ENCODE measurements at places on chromosomes 6 and 20.
A peak's percentile ranks its signal among the peaks of the same experiment; 100 is the strongest.

DNA sequence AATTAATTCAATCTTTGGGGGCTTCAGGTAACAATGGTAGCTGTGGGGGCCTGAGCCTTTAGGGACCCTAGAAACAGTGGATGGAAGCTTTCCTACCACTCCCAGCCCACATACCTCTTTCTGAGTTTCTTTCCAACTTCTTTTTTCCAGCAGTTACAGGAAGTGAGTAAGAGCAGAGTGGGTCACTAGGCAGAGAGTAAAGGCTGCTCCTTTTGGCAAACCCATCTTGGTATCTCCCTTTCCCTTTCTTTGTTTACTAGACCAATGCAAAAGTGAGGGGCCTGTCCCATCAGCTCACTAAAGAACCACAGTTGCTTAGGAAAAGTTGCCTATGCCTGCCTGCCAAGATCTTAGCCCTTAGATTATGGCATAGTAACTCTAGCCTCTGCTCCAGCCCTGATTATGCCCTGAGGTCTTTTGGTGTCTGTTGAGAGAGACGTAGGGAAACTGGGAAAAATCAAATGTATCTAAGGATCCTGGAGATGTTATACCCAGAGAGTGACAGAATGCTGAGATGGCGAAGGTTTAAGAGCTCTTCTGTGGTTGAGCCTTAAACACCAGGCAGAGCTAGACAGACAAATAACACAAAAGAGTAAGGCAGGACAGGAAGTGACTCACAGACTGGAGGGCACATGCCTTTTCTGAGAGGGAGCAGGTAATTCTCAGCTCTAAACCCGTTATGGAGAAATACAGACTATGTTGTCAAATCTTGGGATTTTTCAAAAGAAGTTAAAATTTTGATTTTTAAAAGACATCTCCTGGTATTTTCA lies 31.3 kb downstream of the TRMT6 start:
- DNase-seq = peak; percentile 18

DNA sequence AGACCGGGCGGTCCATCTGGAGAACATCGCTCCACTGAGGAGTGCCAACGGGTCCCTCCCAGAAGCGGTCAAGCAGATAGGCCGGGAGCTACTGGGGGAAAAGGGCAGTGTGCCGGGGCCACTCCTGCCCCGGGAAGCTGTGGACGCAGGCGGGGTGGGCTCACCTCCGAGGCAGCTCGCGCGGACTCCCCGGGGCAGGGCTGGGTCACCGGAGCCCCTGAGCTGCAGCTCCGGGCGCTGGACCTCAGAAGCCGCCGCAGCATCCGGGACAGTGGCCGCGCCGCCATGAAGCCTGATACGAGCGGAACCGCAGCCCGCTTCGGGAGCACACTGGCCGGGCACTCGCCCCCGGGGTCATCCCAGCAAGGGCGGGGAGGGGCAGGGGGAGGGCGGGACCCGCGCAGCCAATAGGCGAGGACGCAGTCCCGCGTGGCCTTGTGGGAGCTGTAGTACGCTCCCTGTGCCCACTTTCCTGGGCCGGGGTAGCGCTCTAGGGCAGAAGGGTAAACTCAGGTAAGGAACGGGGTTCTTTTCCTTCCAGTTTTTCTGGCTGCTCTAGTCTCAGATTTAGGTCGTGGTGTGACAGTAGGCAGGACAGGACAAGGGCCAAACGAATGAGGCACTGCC lies at the start of gene MOCS1:
Gene MOCS1, minus strand, starts transcription at position 332 of the 627 bp plus-strand sequence. Its CDS starts 45 bp downstream, at position 287.
- peak; percentile 50 for DNase-seq

- no peak for DNase-seq
Observed at GRCh38 chr6:109662192-109662591, 28.8 kb downstream of the AK9 start.

DNA sequence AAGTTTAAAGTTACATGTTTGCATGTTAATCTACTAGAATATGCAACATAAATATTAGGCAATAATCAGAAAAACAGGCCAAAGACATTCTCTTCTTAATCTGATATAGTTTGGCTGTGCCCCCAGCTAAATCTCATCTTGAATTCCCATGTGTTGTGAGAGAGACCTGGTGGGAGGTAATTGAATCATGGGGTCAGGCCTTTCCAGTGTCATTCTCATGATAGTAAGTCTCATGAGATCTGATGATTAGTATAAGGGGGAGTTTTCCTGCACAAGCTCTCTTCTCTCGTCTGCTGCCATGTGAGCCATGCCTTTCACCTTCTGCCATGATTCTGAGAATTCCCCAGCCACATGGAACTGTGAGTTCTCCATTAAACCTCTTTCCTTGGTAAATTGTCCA lies 1241.7 kb upstream of the ADGRB3 start:
- no peak for DNase-seq

- no peak for DNase-seq
Observed at GRCh38 chr20:50721881-50722281, 9.5 kb upstream of the PARD6B start.

DNA sequence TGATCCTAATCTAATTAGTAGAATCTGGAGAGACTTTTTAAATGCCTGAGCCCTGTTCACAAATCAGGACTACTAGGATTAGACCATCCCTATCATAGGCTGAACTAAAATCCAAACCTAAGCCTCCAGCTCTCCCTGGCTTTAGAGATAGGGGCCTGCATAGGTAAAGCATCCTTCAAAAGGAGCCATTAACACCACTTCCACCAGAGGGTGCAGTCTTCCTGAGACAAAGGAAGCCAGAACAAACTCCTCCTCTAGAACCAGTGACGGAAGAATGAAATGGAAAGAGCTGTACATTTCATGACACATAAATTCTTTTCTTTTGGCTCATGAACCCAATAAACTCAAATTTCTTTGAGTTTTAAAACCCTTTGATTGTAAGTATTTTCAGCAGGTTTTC lies 291.2 kb upstream of the ADGRB3 start:
- no peak for DNase-seq

GRCh38 chr20:24402188-24402587 lies 67.2 kb upstream of the SYNDIG1 start:
- DNase-seq = no peak

DNA sequence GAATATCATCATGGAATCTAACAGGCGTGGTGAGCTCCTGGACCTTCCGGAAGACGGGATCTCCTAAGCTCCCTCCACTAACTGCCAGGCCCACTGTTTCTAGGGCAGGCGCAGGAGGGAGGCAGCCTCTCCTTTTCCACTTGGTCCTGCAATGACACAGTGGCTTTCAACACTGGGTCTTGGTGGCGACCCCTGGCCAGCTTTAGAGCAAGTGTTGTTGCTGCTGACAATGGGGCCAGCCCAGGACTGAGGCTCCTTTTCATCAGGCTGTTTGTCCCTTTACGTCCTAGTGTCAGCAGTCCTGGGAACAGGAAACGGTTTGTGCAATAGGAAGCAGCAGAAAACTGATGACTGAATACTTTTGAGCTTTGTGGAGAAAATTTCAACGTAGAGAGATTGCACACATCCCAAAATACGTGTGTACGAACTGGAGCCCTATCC lies 9.7 kb upstream of the QKI start:
- DNase-seq = no peak

- no peak for DNase-seq
Observed at GRCh38 chr20:3486850-3487249, 16.0 kb downstream of the ATRN start.

DNA sequence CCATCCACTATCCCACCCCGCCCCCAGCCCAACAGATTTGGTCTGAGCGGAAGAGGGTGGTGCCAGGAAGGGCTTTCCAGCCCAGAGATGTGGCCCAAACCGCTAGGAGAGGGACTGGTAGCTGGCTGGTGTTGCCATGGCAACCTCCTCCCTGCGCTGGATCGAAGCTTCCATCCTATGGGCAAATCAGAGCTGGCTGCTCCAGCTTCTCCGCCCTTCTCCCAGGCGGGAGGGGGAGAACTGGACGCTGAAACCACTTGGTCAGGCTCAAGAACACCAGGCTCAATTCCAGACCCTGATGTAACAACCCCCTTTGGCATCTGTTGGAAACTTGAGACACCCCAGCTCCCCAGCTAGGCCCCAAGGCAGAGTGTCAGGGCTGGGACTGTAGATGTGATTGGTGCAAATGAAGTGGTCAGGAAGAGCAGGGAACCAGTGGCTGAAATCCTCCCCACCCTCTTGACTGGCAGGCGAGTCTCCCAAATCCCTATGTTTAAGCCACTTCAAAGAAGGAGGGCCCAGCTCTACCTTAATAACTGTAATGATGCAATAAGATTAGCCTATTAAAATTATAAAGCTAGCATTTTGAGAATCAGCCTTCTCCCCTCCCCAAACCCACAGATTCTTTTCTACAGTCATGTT lies 4.2 kb downstream of the RIMS4 start:
- no peak for DNase-seq

GRCh38 chr6:122730775-122731386 lies 48.6 kb upstream of the FABP7 start:
- DNase-seq = no peak

GRCh38 chr20:57580478-57581201 lies 19.7 kb downstream of the PCK1 start:
- DNase-seq = no peak

GRCh38 chr6:160198606-160199211 lies 59.9 kb downstream of the SLC22A2 start:
- DNase-seq = no peak

- DNase-seq = no peak
Observed at GRCh38 chr6:22794844-22795243, 225.5 kb downstream of the HDGFL1 start.

DNA sequence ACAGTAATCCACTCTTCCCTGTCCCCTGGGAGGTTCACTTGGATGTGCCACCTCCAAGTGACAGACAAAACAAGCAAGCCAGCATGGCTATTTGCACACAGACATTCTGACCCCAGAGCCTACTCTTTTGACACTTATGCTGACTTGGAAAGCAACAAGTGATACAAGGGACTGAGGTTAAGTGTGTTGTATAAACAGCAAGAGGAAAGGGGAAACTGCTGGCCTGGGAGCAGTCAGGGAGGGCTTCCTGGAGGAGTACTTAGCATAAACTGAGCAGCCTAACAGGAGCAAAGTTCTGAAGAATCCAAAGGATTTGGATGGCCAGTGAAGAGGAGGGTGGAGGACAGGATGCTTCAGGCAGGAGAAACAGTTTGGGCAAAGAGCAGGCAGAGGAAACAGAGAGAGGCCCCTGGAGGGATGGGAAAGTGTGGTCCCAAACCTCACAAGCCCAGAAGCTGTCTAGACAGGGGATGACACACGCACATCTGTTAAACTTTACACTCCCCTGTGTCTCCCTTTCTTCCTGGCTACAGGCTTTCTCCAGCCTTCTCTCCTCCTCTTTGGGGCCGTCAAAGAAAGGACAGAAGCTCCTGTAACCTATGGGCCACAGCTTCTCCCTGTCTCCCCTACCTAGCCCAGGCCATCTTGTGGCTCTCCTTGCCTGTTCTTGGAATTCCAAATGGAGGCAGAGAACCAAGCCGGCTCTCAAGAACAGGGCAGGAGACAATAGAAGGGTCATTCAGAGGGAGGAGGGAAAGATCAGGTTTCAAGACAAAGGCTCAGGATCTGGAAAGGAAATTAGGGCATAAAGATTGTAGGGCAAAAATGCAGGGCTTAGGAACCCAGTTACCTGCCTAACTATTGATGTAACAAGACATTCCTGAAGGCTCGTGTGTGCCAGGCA lies 19.3 kb downstream of the SULF2 start:
- DNase-seq = no peak

GRCh38 chr6:43096451-43097097 lies 20.5 kb downstream of the PTK7 start:
- DNase-seq = no peak

- DNase-seq = no peak
Observed at GRCh38 chr6:116400328-116400727, 29.6 kb downstream of the DSE start.

DNA sequence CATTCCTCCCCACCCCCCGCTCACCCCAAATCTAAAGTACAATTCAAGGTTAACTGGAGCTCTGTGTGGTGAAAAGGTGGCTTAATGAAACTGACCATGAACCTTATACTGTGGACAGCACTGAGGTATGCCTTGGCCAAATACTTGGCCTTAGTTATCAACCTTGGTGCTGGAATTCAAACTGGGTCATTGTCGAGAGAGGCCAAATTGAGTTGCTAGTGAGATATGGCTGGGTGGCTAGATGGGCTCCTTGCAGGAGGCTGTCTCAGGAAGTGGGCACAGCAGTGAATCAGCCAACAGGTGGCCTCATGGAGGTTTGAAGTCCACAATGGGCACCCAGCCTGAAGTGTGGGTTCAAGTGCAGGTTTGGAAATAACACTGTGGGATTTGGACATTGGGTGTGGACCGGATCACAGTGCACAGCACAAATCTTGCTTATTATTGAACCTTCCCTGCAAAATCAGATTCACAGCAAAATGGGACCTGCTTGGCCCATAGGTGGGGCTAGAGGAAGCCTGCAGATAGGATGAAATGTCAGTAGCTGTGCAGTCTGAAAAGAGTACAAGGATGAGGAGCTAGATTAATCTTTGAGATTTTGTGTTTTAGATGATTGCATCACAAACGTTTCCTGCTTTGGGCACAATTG lies 5.6 kb upstream of the BTBD3 start:
- DNase-seq = no peak

DNA sequence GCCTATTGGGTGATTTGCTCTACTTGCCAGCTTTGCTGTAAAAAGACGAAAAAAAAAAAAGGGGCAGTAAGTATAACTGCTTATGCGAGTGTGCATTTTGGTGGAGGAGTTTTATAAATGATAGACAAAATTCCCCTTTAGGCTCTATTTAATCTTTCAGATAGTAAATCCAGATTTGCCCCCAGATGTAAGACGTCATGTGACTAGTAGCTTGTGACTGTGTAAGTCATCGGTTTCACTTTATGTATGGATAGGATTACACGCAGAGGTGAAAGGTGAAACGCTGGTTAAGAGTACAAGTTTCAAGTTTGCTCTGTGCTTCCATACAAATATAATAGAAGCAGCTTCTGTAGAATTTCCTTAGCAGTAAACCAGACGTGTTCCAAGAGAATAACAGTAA lies 7.9 kb downstream of the RAB32 start:
- no peak for DNase-seq

DNA sequence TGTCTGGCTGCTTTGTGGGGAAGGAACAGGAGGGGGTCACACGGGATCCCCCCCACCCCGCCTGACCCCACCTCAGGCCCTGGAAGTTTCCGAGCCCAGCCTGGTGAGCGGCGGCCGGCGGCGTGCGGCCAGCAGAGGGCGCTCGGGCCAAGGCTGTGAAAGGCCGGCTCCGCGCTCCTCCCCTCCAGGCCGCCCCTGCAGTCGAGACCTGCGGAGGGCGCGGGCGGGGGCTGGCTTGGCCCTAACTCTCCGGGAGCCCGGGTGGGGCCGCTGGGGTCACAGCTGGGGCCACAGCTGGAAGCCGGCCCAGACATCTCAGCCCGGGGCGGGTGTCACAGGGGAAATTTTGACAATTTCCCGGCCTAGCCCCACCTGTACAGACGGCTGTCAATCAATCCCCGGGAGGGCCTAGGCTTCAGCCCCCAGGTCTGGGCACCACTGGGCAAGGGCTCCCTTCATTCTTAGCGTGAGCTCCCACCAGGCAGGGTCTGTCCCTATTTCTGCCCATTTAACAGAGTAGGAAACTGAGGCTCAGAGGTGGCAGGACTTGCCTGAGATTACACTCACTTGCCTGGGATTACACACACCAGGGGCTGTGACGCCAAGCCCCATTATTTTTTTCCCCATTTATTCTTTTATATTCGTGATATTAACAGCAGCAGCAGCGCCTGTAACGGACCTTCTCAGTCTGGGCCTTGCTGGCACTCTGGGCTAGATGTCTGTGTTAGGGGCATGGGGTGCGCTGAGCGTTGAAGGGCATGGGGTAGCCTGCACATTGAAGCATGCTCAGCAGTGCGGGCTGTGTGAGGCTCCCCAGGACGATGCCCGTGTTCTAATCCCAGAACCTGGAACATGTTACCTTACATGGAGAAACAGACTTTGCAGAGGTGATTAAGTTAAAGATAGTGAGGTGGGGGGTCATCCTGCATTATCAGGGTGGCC lies 23.0 kb downstream of the ZBP1 start:
- peak; percentile 52 for DNase-seq
